ENCODE measurements at places on chromosomes 3 and 15.
A peak's percentile ranks its signal among the peaks of the same experiment; 100 is the strongest.

DNA sequence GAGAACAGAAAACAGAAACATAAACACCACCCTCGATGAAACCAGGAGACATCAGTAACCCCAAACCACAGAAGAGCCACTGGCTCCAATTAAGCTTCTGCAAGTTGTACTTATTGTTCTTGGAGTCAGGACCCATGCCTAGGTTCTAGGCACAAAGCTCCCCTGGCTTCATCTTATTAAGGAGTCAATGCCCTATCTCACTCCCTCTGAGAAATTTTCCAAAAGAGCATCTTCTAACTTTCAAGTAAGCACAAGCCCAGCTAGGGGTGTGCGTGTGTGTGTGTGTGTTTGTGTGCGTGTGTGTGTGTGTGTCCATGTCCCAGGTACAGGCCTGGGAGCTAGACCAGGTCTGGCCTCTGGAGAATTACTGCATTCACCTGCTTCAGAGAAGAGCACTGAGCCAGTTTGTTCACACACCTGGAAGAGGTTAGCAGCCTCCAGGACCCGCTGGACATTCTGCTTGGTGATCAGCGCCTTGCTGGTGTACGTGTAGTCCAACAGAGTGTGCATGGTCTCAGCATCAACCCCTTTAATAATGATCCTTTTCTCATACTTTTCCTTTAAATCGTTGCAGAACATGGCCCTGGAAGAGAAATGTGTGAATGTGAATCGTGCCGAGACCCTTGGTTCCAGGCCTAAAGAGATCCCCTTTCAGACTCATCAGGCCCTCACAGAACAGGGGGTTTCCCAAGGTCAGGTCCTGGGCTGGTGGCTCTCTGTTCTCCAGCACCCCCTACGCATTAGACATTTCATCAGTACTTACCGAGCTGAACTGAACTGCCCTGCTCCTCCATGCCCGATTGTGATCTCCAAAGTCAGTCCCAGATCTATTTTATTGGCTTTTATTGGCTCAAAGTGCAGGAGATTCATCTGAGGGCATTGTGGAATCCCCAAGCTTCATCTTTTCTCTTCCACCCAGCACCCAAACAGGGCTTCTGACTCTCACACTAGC lies 27.8 kb downstream of the KLHL6 start:
- no peak for DNase-seq

GRCh38 chr3:71806736-71807135 lies 21.8 kb upstream of the PROK2 start:
- DNase-seq = no peak

GRCh38 chr15:29770796-29771195 lies 51.5 kb downstream of the TJP1 start:
- no peak for DNase-seq

DNA sequence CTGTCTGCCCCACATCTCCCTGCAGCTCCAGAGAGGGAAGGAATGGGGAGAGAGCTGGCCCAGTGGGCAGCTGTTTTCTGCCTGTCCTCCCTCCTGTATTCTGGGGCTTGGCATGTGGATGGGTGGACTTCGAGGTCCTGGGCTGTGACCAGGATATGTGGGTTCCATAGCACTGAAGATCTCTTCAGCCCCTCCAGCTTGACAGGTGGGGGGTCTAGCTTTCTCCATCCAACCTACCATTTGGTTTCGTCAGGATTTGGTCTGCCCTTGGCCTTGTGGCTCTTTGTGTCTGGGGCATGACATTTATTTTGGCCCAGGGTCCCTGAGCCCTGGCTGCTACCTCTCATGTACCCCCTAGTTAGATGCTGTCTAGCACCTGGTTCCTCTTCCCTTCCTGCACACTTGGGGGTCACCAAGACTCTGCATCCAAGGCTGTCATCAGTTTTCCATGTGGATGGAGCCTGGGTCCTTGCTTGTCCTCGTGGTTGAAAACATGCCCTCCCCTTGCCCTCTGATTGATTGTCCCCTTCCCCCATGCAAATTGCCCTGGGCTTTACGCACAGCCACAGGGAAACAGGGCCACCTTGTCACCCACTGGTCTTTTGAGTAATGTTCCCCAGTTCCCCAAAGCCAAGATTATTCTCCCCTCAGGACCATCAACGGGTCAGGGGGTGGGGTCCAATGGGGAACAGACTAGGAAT lies 3.2 kb downstream of the EPHB3 start:
- no peak for DNase-seq

- no peak for DNase-seq
Measured at GRCh38 chr3:194739498-194740284, 54.0 kb downstream of the FAM43A start.

- DNase-seq = peak; percentile 67
Measured at GRCh38 chr15:45634432-45635190, at the start of gene SQOR. TSS of gene SQOR (plus strand) at chr15:45635029. CDS start at chr15:45658924, 23,895 bp downstream.

DNA sequence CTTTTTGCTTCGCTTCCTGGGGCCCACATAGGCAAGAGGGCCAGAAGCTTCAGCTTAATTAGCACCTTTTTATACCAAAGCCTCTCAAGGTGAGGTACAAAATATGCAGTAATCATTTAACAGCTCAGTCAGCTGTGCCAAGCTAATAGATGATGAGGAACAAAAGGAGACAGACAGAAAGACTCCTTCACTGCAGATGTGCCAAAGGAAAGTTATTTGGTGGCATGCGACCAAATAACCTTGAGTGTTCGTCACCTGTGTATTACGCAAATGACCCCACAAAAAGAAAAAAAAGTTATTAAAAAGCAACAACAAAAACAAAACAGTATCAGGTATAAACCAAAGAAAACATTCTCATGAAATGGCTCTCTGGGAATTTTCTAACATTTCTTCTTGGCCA lies 325.8 kb upstream of the IGF1R start:
- no peak for DNase-seq

- no peak for DNase-seq
Measured at GRCh38 chr15:93366387-93367100, 277.5 kb upstream of the RGMA start.

DNA sequence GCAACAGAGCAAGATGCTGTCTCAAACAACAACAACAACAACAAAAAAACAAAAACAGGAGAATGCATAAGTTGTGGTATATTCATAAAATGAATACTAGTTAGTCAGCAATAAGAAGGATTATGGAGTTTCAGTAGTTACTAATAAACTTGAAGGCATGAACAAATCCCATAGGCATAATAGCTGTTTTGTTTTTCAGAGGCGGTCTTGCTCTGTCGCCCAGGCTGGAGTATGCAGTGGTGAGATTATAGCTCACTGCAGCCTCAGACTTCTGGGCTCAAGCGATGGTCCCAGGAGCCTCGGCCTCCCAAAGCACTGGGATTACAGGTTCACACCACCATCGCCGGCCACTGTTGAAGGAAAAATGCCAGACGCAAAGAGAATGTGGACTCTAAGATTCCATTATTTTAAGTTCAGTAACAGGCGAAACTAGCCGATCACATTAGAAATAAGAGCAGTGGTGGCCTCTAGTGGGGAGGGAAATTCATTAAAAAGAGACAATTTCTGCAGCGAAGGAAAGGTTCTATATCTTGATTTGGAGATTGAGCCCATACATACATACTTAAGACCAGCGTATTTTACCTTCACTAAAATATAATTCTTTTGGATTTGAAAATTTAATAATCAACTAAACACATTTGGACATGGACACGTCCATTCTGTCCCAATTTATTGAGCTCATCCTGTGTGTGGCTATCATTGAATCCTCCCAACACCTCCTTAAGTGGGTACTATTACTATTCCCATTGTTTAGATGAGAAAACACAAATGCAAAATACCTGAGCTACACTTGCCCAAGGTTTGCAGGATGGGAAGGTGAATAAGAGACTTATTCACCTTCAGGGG lies 27.4 kb upstream of the HDAC11 start:
- peak; percentile 77 for DNase-seq

DNA sequence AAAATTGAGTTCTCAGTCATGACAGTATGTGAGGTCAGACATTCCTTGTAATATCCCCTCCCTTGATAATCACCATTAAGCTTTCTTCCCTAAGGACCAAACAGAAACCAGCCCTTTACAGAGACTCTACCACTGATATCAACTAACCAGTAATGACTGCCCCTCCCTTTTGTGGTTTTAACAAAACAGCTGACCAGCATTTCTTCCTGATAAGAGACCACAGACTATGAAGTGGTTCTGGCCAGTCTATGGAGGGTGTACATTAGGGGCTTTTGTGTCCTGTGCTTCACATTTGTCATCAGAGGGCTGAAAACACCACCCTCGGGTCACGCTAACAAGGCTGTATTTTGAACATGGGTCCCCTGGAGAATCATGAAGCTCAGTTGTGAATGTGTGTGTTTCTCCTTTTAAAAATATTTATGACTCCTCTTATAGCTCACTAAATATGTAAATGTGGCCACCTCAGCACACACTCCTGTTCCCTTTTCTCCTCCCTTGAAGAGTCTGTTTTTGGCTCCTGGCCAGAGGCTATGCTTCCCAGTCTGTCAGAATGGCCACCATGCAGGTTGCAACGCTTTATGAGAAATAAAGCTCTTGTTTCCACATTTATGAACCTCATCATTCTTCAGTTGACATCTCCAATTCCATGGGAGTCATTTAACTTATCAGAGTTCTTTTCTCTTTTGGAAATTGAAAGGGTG lies 239.3 kb downstream of the CPNE4 start:
- DNase-seq = no peak

DNA sequence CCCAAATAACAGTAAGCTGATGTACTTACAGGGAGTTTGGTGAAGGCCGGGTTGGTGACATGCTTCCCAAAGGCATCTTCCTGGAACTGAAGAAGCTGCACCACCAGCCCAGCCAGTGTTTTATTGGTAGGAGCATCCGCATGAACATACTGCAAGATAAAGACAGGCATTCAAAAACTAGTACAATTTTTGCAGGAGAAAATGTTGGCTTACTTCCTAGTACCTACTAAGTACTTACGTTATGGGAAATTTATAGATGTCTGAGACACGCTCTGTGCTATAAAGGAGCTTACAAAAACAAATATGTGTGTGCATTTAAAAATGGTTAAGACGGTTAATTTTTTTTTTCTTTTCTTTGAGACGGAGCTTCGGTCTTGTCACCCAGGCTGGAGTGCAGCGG lies 8.9 kb downstream of the SMARCC1 start:
- DNase-seq = no peak

DNA sequence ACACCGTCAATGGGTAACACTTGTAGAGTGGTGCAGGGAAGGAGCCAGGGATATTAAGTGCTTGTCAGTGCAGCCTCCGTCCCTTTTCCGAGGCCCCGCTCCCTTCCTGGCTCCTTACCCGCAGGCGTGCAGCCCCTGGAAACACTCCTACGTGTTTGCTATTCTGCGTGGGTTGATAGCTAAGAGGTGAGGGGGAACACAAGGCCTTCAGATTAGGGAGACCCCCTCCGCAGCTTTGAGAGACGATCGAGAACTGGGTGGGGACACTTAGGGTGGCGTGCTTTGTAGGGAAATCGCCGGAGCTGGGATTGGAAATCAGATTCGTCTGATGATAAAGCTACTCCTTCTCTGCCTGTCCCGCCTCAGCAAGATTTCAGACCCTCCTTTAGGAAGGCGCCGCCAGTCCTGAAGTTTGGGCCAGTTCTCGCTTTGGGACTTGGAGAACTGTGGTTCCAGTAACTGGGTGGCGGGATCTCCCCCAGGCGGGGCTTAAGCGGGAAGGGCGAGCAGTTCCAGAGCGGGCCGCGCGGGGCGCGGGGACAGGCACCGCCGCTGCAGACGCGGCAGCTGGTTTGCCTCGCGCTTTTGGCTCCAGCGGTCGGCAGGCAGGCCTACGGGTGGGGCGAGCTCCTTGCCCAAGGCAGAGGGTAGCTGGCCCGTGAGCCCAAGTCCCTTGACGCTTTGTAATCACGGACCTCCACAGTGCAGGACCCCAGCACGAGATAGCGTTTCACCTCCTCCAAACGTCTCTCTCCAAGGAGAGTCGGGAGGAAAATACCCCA lies 8.0 kb upstream of the FAM107A start:
- peak; percentile 39 for DNase-seq

DNA sequence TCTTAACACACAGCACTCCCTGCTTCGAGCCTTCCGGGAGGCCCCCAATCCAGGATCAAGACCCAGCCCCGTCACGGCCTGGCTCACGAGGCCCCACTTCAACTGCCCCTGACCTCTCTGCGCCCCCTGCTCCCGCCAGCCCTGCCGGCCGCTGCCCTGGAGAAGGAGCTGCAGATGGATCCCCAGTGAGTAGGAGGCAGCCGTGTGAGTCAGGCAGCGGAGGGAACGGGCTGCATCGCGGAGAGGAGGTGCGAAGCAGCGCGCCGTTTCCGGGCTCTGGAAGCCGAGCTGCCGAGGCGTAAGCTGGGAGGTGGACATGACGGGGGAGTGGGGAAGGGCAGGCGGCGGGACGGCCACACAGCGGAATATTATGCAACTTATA lies 133.4 kb downstream of the TPRA1 start:
- DNase-seq = no peak

DNA sequence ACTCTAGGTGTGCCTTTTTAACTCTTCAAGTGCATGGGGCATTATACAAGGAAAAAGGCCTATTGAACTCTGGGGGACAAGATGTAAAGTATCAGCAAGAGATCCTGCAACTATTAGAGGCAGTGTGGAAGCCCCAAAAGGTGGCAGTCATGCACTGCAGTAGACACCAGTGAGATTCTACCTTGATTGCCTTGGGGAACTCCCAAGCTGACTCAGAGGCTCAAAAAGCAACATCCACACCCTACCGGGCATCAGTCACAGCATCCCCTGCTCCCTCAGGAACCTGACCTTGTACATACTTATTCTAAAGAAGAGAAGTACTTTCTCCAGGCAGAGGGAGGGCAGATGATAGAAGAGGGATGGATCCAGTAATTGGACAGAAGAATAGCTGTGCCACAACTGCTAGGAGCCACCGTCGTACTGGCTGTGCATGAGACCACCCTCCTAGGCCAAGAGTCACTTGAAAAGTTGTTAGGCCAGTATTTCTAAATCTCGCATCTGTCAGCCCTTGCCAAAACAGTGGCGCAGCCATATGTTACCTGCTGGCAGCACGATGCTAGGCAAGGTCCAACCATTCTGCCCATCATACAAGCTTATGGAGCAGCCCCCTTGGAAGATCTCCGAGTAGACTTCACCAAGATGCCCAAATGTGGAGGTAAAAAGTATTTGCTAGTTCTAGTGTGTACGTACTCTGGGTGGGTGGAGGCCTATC lies 523.1 kb upstream of the FRG2C start:
- DNase-seq = no peak

DNA sequence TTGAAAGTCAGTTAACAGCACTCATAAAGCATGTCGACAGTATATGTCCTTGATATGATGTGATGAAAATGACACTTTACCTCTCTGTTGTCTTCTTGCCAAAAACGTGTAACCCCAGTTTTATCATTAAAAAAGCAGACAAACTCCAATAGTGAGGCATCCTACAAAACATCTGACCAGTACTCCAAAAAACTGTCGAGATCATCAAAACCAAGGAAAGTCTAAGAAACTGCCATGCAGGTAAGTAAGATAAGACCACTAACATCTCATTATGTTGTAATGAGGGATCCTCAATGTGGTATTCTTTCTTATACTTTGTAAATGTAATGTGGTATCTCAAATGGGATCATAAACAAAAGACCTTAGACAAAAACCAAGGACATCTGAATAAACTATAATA lies 152.3 kb downstream of the NR1I2 start:
- DNase-seq = no peak

- DNase-seq = no peak
Measured at GRCh38 chr3:77362936-77363335, 323.0 kb downstream of the ROBO2 start.

- no peak for DNase-seq
Measured at GRCh38 chr3:32596909-32597369, 26.3 kb upstream of the DYNC1LI1 start.

All from CD8-positive, alpha-beta T cell (primary cell).